ENCODE measurements at places on chromosomes 2 and 18.

- DNase-seq, result no peak
Measured at GRCh38 chr18:48918660-48919456, 31.9 kb downstream of the SMAD7 start.

- DNase-seq, result no peak
Measured at GRCh38 chr2:159152128-159152778, 134.2 kb downstream of the WDSUB1 start.

GRCh38 chr2:200471324-200471848 lies 38.5 kb downstream of the KCTD18 start:
- no peak for DNase-seq

- no peak for DNase-seq
Measured at GRCh38 chr18:23272498-23273232, 137.4 kb downstream of the CABLES1 start.

- no peak for DNase-seq
Measured at GRCh38 chr2:222797261-222797660, 63.6 kb upstream of the ACSL3 start.

GRCh38 chr2:173075056-173075780 lies 428 bp upstream of the MAP3K20 start:
- no peak for DNase-seq

DNA sequence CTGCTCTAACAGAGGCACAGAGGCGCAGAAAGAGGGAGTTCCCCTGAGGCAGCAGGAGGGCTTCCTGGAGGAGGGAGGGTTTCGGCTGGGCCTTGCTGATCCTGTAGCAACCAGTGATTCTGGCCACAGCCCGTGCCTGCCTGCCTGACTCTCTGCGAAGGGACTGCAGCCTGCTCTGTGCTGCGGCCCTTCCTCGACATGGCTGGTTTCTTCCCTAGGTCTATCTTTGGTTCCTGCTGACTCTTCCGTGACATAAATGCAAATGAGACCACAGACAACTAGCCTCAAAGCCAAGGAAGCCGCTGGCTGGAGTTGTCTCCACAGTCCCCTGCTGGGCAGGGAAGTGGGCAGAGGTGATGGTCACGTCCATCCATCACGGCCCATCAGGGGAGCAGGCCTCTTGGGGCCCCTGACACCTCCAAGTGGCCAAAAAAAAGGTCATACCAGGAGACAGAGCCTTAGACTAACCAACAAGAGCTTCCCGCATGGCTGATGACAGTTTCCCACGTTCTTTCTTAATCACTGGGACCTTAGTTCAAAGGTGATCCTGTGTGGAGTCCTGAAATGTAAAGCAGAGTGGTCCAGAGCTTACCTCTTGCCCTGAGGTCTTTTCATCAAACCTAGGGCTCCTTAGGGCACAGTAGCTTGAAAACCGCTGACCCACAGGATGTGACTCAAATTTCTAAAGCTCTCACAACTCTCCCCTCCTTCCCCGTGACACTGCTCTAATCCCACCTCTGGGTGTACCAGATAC lies 55.3 kb downstream of the HS1BP3 start:
- DNase-seq, result no peak

DNA sequence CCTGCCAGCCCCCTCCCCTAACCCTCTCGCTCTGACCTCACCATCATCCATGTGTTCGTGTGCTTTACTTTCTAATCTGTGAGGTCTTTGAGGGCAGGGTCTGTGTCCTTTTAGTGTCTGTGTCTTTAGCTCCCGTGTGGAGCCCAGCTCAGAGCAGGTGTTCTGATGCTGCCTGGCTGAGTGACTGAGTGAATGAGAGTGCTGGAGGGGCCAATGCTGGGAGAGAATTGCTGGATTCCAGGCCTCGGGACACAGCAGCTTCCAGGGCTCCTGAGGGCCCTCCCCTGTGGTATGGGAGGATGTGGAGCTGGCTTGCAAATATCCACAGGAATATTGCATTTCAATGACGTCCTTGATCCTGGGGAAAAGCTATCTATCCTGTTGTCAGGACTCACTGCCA lies 160.6 kb downstream of the ANKRD30B start:
- no peak for DNase-seq

- no peak for DNase-seq
Measured at GRCh38 chr2:234273887-234274584, 222.8 kb downstream of the ARL4C start.

Data from GF-D8 (cell line).